Stromal cell of bone marrow (primary cell): ENCODE measurements at places on chromosomes 16 and 17.

GRCh38 chr17:21039839-21040575, 2.8 kb downstream of the USP22 start:
- DNase-seq, result no peak

DNA sequence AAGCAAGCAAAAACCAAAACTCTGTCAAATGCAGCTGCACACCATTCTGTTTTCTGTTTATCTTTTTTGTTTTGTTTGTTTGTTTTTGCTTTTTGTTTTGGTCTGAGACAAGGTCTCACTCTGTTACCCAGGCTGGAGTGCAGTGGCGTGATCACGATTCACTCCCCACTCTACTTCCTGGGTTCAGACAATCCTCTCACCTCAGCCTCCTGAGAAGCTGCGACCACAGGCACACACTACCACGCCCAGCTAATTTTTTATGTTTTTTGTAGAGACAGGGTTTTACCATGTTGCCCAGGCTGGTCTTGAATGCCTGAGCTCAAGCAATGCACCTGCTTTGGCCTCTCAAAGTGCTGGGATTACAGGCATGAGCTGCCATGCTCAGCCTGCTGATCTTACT, 19.3 kb upstream of the SLFN13 start:
- no peak for DNase-seq

GRCh38 chr17:41894791-41895331, 23.9 kb downstream of the ACLY start:
- peak; percentile 54 for DNase-seq

DNA sequence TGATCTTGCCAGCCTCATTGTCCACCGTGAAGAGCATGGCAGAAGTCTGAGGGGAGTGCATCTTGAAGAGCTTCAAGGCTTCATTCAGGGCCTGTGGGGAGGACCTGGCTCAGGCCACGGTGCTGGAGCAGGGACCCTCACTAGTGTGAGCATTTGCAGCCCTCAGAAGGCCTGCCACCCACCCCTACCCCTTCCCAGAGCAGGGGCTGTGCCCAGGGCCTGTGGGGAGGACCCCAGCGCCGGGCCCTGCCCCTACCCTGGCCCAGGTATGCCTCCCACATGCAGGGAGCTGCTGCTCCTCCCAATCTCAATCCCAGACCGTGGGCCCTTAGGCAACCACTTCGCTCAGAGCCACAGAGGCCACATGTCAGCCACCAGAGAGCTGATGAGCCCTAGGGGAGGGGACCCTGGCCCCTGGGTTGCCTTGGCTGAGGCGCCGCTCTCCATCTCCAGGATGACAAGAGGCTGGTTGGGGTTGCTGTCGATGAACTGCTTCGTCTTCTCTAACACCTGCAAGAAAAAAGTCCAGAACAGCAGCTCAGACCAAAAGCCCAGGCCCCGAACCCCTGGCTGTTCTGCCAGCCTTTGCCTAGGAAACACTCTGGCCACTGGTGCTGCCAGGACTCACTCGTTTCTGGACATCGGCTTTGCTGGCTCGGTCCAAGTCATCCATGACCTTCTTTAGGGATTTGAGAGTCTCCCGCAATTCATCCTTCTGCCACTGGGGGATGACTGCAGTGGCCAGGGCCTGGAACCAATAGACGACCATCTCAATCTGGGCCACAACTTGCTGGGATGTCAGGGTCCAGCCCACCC, 1.8 kb upstream of the EXOSC6 start:
- peak; percentile 12 for DNase-seq
